ENCODE measurements at places on chromosomes 2 and 18.

DNA sequence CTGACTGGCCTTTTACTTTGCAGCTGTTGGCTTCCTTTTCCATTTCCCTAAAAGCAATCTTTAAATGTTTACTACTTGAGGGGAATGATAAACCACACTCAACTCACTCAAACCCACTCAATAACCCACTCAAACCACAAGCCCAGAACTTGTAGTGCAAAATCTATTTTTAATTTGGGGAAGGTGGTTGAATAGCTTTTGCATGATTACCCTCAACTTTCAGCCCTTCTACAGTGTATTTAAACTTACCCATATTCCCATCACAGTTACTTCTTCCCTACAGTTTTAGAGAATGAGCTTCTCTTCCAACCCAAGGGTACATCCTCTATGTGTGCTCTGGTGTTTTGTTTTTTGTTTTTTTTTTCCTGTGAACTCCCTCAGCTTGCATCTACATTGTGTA is 636.1 kb downstream of the TDRD15 start:
- no peak for DNase-seq

DNA sequence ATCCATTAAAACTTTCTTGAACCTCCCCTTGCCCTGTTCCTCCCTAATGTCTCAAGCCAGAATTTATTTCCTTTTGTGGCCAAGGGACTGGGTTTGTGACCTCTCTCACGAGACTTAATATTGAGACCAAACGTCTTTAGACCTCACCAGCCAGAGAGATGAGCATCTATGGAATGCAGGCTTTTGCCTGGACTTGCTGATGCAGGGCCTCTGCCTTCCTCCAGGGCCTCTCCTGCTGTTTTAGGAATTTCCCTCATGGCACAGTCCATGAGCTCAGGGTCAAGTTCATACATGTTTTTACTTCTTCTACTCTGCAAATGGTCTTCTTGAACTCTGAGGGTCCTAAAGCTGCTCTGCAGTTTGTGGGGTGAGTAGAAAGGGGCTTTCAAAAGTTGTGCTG is 22.3 kb downstream of the IL1B start:
- DNase-seq, result no peak

DNA sequence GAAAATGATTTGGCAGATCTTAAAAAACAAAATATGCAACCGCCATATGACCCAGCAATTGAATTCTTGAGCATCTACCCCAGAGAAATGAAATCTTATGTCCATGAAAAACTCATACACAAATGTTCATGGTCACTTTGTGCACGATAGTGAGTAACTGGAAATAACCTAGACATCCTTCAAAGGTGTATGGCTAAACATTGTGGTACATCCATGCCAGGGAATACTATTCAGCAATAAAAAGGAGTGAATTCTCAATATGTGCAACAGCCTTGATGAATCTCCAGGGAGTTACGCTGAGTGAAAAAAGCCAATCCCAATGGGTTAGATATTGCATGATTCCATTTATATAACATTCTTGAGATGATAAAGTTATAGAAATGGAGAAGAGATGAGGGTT is 112.7 kb upstream of the SMAD2 start:
- DNase-seq, result no peak

DNA sequence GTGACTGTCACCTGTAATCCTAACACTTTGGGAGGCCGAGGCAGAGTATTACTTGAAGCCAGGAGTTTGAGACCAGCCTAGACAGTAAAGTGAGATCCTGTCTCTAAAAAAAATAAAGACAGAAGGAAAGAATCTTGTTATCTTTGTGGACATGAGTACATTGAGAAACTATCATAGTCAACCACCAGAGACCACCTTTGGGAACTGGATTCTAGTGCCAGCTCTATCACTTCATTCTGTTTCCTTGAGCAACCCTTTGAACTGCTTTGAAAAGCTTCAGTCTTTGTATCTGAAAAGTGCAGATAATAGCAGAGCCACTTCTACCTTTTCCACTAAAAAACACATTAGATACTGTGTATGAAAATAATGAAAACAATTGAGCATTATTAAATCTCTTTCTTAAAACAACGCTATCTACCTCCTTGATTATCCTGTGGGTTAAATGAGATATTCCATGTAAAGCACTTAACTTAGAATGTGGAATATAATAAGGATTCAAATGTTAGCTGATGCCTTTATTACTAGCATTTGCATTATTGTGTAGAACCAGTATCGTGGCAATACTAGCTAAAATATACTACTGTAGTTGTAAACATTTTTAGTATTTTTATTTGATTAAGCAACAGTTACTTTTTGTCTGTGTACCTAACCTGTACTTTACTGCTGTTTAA is 8.8 kb downstream of the GORASP2 start:
- DNase-seq, result no peak
